CD4-positive, alpha-beta T cell treated with Interleukin-17A for 1 hour (primary cell): ENCODE measurements at places on chromosomes 4 and X.
A peak's percentile ranks its signal among the peaks of the same experiment; 100 is the strongest.

DNA sequence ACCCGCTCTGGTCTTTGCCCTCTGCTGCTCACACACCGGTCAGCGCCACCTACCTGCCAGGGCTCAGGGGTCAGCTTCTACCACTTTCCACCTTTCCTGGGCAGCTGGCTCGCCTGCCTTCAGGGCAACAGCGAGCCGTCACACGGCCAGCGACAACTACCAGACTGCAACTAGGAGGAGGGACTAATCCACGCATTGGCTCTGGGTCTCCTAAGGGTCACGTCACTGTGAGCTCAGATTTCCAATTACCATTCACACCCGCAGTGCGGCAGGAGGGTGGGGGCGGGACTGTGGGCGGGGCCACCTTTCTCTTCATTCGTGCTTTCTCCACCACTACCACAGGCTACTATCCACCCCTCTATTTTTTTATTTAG, at the start of gene BEX5:
Gene BEX5 (minus strand): TSS at position 172 of the 374 bp plus-strand sequence. CDS start 1,712 bp downstream, outside the sequence.
- peak; percentile 75 for DNase-seq

GRCh38 chr4:181807771-181808170, 435.4 kb upstream of the TENM3 start:
- DNase-seq: no peak

- DNase-seq: no peak
Measured at GRCh38 chr4:74674750-74675149, 119.6 kb downstream of the BTC start.

- no peak for DNase-seq
Measured at GRCh38 chrX:65537229-65537628, 2.6 kb upstream of the LAS1L start.

- no peak for DNase-seq
Measured at GRCh38 chr4:182177166-182177565, 66.0 kb upstream of the TENM3 start.

DNA sequence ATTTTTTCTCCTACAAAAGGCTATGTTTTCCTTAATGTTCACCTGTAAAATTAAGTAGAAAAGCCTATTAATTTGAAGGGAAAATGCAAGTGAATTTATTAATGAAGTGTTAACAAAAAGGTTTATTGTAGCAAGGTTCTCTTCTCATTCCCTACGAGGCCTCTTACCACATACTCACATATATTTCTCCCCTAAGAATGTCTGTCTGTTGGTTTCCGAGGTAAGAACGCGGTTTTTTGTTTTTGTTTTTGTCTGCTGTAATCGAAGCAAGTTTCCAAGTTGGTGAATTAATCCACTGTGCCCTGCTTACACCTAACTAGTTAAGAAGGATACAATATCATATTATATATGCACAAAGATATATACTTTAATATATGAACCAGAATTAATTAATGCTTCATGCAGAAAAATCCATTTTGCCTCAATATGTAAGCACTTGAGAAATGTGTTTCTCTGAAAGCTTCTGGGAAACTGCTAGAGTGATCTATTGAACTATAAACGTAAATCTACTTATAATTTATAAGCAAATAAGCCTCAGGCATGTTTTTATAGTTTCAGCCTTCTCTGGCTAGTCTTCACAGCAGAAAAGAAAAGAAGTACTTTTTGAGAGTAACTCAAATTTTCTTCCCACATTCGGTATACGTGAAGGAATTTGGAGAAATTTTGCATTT, 120.8 kb downstream of the EGF start:
- DNase-seq: no peak

- no peak for DNase-seq
Measured at GRCh38 chrX:31036895-31037294, 34.9 kb downstream of the FTHL17 start.

GRCh38 chr4:91829531-91829930, 474.2 kb upstream of the GRID2 start:
- no peak for DNase-seq
